CD4-positive, alpha-beta memory T cell (primary cell): ENCODE measurements at places on chromosomes 13 and 19. TPM values are rescaled to one million over a fixed set of nuclear protein-coding genes. Genes with fewer than 3 reads are reported as not detected.

NLRP9 gene
- not detected for total RNA-seq

ZNF229 gene
- 0.69 TPM for total RNA-seq

PRRG2 gene
- total RNA-seq = 1.0 TPM

TBCB gene
- total RNA-seq = 148 TPM

SMIM17 gene
- total RNA-seq = not detected
